ENCODE measurements at places on chromosomes 6 and 20.

DNA sequence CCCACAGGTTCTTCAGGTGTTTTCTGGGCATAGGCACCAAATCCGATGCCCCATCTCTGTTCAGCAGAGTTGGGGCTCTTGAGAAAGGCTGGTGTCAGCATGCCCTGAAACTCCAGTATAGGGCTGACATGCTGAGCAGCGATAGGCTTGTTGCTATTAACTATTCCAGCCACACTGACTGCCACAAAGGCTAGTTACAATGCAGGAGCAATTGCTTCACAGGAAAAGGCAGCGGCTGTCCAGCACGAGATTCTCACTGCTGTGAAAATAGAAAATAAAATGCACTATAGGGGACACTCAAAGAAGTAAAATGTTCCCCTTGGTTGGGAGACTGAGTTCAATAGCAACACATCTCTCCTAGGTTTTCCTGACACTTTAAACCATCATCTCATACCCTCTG lies 112.4 kb downstream of the BFSP1 start:
- no peak for DNase-seq

- no peak for DNase-seq
Observed at GRCh38 chr20:62129731-62130531, 7.7 kb downstream of the LSM14B start.

DNA sequence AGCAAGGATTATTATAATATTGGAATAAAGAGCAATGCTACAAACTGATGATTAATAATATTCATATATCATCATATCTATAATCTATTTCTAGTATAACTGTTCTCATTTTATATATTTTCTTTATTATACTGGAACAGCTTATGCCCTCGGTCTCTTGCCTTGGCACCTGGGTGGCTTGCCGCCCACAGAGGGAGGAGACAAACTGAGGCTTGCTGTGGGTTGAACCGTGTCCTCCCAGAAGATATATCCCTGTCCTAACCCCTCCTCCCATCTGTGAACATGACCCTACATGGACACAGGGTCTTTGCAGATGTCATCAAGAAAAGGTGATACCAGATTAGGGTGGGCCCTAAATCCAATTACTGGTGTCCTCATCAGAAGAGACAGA lies 4.7 kb downstream of the RNASET2 start:
- no peak for DNase-seq

GRCh38 chr6:96849615-96850014 lies 12.3 kb upstream of the GPR63 start:
- no peak for DNase-seq

GRCh38 chr6:11835065-11835464 lies 56.5 kb upstream of the ADTRP start:
- no peak for DNase-seq

DNA sequence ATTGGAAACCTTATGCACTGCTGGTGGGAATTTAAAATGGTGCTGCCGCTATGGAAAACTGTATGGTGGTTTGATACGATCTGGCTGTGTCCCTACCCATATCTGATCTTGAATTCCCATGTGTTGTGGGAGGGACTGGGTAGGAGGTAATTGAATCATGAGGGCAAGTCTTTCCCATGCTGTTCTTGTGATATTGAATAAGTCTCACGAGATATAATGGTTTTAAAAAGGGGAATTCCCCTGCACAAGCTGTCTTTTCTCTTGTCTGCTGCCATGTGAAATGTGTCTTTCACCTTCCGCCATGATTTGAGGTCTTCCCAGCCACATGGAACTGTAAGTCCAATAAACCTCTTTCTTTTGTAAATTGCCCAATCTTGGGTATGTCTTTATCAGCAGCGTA lies 4.9 kb downstream of the TAP2 start:
- DNase-seq = no peak

- DNase-seq = no peak
Observed at GRCh38 chr6:23145781-23146180, 576.4 kb downstream of the HDGFL1 start.

Measured in uterus (tissue), 4 donors.